ENCODE measurements at places on chromosomes 2 and 18.

- DNase-seq, result no peak
Measured at GRCh38 chr18:55253814-55254213, 294.6 kb upstream of the CCDC68 start.

DNA sequence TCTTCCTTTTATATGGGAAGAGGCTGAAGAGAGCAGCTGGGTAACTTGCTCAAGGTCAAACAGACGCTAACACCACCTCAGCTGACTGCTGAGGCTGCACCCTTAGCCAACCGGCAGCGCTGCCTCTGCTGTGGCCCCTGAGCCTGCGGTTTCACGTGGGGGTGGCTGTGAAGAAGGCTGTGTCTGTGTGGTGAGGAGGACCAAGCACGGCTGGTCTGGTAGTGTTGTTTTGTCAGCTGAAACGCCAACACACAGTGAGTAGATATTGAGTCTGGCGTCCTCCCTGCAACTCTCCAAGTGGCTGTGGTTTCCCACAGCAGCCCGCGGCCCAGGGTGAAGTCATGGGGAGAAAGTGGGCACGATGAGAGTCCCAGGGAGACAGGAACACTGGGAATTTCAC, 69.6 kb downstream of the THNSL2 start:
- DNase-seq, result no peak

DNA sequence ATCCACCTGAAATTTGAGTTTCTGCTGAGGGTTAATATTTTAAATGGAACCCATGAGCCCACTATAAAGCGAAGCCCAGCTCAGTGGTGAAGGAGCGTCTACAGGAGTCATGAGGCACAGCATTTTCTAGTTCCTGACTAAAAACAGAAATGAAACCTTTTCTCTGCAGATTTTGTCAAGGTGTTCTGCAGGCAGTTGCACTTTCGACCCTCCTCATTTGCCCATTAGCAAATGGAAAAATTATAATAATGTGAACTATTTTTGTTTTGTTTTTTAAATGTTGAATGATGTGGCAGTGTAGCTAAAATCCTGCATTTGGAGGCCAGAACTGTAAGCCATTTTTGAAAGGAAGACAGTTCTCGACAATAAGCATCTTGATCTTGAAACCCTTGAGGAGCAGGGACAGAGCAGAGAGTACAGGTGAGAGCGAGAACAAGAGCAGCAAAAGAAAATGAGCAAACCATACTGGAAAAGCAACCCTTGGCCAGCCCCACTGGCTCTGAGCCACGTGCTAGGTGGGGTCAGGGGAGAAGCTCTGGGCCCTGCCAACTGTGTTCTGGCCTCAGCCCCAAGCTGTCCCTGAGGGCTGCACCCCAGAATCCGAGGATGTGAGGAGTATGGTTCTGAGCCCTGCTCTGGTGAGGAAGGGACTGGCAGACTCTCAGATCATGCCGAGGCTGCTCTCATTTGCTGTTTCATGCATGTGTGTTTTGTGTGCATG, 26.4 kb upstream of the COPS8 start:
- DNase-seq, result no peak

DNA sequence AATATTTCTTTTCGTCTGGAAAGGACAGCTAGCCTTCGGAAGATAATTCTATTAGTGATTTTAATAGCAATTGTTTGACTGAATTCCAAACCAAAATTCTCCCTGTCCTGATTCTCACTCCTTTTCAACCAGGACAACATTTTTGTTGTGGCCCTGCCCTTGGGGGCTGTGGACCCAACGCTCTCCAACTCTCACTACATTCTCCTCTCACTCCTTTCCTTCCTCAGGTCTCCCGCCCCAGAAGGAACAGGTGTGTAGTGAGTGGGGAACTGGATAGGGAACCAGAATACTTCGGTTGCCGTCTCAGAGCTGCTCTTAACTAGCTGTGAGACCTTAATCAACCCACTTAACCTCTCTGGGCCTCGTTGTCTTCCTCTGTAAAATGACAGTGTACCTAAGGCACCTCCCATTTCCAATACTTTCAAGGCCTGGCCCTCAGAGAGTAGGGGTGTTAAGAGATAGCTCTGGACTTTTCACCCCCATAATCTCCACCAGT, 638 bp upstream of the ADD2 start:
- no peak for DNase-seq

GRCh38 chr2:114025030-114025429, 135.1 kb downstream of the ACTR3 start:
- DNase-seq, result no peak

GRCh38 chr2:152510621-152511020, 175.6 kb downstream of the FMNL2 start:
- DNase-seq, result no peak

GRCh38 chr2:178530131-178530530, 49.9 kb downstream of the PLEKHA3 start:
- no peak for DNase-seq

DNA sequence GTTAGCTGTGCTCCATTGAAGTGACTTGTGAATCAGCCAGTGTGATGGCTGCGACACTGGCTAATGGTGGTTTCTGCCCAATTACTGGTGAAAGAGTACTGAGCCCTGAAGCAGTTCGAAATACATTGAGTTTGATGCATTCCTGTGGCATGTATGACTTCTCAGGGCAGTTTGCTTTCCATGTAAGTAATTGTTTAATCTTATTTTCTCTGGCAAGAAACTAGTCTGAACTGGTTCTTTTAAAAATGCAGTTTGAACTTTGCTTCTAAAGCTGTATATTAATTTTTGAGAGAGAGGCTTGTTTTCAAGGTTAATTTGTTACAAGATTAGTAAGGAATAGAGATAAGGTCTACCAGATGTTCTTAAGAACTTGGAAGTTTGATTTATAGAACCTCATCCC, 46.7 kb downstream of the GLS start:
- DNase-seq, result no peak

- no peak for DNase-seq
Measured at GRCh38 chr18:25563346-25563745, 211.4 kb upstream of the ZNF521 start.

DNA sequence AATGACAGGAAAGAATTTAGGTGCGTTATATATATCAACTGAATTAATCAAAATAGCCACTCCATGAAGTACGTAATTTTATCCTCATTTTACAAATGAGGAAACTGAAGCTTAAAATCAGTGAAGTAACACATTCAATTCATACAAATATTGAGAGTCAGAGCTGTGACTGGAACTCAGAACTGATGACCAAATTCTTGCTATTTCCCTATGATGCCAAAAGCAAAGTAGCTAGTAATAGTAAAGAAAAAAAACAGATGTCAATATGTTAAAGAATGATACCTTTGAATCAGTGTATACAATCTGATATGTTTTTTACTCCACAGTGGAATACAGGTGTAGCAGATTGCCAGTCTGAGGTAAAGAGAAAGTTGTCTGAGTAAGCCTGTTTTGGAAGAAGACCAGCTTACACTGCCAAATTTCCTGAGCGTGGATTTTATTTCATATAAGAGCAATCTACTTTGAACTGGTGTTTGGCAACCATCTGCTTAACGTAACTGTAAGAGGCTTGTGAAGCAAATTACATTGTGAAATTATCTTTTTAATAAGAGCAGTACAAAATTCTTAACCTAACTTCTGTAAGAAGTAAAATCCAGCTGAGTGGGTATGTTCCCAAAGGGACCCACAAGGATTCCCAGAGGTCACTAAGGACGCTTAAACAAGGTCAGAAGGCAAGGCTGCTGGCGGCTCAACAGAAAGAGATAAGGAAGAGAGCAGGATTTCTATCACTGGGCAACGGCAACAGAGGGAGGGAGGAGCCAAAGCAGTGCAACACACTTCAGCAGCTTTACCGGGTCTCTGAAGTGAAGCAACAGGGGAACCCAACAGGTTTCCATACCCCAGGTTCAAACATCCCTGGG, 85.6 kb downstream of the IKZF2 start:
- DNase-seq, result peak; percentile 49

DNA sequence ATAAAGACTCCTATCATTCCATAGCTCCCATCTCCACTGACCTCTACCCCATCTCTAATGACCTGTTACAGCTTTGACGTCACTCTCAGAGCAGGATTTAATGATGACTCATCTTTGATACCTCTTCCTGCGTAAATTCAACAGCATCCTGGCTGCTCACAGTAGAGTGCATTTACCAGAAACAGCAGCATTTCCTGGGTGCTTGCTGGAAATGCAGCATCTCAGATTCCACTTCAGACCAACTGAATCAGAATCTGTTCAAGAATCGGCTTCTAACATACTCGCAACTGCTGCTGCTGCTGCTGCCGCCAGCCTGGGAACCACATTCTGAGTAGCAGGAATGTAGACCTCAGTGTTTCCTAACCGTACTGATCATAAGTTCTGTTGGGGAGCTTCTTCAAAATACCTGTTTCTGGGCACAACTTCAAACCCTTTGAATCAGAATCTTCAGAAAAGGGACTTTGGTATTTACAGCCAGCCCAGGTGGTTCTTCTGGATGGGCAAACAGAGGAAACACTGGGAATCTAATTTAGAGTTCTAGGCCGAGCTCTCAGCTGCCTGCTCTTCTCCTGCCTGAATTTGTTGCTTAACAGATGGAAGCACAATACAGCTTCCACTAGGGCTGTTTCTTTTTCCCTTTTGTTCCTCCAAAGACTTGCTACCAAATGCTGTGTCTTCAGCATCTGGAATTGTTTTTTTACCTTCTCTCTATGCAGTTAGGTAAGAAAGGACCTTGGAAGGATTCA, 241.4 kb downstream of the NCKAP5 start:
- DNase-seq, result no peak

- no peak for DNase-seq
Measured at GRCh38 chr2:143577489-143577888, 448.3 kb downstream of the ARHGAP15 start.

DNA sequence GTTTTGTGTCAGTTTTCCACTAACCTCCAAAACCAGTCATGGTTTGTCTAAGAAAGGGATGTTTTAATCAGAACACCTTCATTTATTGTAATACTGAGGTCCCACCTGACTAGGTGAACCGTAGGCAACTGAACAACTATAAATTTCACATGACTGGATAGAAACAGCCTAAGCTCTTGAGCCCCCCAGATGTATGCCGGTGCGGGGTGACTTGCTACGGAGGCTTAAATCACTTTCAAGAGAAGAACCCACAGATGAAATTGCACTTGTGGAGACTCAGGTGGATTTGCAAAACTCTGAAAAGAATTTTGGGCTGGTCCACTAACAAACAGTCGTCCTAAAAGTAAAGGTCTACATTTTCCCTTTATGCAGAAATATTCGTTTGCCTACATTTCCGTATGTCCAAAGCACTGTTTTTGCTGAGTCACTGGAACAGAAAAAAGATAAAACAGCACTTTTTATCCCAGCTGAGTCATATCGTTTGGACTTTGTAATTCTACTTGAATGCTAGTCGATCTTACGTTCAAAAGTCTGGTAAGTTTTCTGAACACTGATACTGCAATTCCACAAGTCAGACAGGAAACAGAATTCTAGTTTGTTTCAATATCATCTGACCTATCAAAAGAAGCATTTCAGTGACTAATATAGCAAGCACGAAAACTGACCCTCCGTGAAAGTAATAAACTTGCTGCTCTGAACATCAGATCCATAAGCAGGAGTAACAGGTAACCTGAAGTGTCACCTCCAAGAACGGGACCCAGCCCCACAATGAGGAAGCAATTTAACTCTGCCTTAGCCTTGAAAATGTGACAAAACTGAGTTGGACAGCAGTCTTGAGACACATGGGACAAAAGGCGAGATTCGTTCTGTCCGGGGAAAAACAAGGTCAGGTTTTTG, 18.1 kb downstream of the ZNF516 start:
- no peak for DNase-seq
